ENCODE measurements at places on chromosomes 5 and 9.
A peak's percentile ranks its signal among the peaks of the same experiment; 100 is the strongest.

DNA sequence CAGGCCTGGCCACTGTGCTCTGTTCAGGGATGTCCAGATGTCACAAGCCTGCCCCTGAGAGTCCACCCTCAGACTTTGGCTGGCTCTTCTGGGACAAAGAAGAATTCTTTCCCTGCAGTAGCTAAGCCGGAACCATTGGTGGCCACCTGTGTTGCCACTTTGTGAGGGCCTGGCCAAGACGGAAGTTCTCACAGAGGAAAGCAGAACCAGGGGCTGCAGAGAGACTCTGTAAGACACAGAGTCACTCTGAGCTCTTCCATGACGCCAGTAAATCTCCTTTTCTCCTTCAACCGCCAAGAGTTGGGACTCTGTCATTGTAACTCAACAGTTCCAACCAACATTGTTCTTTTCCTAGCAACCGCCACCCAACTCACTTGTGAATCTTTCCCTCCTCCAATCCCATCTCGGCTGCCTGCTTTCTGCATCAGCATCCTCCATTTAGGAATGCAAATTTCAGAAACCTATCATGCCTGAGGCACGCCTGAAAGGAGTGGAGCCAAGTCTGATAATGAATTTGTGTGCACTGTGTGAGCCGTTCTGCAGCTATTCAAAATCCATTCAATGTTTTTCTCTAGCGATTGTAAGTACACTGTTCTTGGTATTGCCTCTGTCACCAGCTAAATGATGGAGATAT is 37.8 kb upstream of the ATP6V1G1 start:
- no peak for DNase-seq

DNA sequence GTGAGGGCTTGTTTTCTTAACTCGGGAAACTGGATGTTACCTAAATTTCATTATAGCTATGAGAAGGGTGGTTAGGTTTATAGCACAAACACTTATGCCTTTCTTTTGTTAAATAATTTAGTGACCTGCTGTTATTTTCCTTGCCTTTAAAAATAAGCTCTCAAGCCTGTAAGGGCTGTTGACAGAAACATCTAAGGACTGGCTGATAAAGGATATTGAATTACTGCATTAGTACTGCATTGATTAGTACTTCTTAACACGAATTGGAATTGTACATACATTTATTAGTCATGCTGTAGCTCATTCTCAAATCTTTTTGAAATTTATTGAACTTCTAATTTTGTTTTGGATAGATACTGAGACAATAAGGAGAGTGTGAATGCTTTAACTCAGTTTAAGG is 85.1 kb upstream of the DHFR start:
- no peak for DNase-seq

DNA sequence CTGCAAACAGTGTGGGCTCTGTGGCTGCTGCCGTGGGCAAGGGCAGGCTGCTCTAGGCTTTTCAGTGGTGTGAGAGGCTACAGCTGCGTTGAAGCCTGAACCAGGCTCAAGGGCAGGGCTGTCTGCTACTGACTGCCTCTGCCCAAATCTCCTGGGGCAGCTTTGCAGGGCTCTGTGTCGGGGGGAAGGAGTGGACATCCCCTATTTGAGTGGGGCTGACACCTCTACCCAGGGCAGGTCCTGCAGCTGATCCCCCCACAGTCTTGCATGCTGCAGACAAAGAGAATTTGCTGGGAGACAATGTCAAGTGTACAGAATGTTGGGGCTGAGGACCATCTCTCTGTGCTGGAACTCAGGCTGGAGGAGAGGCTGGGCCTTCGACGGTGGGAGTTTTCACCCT is 240.2 kb downstream of the PBX3 start:
- DNase-seq: peak; percentile 14

GRCh38 chr5:116645627-116646026 is 71.0 kb upstream of the SEMA6A start:
- DNase-seq: no peak

GRCh38 chr9:86836797-86837196 is 110.5 kb downstream of the GAS1 start:
- DNase-seq: no peak

- DNase-seq: peak; percentile 56
These were observed 44.5 kb downstream of the PLPP7 start for GRCh38 chr9:131333771-131334628.

DNA sequence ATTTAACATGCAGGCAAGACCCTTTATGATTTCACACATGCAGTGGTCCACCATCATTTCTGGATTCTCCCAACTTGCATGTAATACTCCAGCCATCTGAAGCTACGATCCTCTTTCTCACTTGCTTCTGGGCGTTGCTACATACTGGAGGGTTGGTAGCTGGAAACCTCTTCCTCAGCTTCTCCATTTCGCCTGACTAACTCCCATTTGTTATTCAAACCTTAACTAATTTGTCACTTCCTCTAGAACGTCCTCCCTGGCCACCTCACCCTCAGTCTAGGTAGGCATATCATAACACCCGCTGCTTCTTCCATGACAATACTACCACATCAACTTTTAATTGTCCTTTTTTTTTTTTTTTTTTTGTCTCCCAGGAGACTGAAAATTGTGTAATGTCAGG is 72.6 kb upstream of the EQTN start:
- DNase-seq: no peak

DNA sequence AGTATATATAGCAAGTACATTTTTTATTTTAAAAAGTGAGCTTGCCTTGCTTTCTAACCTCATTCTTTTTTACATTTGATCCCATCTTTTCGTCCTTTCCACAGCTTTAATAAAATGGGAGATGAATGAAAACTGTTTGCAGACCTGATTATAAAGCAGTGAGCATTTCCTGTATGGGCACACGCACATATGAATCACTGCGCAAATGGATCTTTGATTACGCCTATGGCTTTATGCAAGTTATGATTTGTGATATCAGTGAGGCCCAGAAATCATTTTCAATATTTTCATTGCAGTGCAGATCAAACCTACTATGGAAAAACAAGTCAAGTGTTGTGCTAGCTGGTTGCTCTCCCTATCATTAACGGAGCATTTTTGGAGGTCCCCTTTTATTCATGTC is 1073.0 kb downstream of the MAT2B start:
- DNase-seq: no peak

DNA sequence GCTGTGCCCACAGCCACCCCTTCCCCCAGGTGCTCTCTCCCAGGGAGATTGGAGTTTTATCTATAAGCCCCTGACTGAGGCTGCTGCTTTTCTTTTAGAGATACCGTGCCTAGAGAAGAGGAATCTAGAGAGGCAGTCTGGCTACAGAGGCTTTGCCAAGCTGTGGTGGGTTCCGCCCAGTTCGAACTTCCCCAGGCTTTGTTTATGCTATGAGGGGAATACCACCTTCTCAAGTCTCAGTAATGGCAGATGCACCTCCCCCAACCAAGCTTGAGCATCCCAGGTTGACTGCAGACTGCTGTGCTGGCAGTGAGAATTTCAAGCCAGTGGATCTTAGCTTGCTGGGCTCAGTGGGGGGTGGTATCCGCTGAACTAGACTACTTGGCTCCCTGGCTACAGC is 157.4 kb downstream of the CAAP1 start:
- no peak for DNase-seq

DNA sequence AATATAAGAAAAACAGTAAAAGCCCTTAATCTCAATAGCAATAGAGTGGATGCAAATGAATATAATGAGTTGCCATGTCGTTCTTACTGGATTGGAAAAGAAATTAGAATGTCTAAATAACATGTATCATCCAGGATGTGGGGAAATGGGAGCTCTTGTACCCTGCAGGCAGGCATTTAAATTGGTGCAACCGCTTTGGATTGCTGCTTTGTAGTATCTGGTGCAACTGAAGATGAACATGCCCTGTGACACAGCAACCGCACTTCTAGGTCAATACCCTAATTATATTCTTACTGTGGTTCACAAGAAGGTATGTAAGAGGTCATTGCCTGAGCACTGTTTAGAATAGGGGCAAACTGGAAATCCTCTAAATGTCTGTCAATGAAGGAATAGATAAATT is 18.9 kb downstream of the MRPS30 start:
- no peak for DNase-seq

DNA sequence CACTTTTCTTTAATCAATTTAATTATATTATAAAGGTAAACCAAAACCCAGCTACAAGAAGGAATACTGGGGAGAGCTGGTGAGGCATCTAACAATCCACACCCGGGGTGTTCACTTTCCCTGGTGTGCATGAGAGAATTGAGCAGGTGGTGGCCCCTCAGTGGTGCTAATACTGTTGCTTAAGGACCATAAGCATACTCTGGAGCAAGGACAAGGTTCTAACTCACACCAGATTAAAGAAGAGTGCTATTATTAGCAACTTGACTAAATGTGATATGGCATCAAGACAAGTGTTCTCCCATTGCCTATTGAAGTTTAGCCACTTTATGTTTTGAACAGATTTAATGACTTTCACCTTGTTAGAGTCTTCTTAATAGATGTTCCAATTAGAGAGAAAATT is 8.8 kb downstream of the RGS7BP start:
- DNase-seq: no peak

DNA sequence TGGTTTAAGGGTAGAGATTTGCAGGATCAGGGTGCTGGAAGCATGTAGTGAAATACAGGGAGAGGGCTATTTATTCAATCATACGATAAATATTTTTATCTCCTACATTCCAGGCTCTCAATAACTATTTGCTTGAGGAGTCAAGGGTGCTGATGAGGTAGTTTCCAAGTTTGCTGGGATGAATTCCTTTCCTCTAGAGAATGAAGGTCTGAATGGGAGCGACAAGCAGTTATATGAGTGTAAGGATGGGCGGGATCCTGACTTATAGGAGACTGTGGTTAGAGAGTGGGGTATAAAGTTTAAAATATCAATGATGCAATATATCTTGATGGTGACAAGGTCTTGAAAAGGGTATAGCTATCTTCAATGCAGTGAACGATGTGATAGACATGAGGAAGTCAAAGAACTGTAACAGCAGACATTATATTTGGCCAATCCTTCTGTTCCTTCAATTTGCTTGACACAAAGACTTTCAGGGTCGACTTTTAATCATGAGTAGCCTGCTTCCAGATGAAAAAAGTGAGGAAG is 201.1 kb upstream of the HAPLN1 start:
- DNase-seq: no peak

DNA sequence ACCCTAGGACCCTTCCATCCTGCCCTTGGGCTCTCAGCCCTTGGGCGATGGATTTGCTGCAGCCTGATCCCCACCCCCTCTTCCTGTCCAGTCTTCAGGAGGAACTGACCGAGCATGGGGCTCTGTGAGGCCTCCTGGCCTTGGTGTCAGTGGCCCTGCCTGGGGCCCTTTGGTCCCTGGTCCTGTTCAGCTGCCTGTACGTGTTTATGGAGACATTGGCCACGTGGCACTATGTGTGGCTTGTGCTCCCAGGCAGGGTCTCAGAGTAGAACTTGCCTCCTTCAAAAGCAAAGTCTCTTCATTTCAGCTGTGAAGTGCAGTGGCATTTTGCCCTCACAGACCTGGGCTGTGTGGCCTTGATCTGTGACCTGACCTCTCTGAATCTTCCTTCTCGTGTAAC is 11.1 kb downstream of the FCN2 start:
- DNase-seq: no peak

DNA sequence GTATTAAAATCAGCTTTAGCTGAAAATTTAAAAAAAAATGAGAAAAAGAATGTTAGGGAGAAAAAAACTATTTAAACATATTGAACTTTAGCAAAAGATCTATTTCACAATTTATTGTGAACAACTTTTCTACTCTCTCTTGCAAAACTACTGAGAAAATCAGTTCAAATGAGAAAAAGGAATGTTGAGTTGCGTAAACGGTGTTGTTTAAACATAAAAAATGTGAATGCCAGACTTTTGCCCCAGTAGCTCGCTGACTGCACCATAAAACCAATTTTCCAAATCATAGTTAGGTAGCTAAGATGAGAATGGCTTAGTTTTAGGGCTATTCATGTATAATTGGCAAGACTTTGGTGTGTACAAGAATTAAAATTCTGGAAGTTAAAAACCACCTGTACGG is 13.4 kb upstream of the RAD23B start:
- no peak for DNase-seq

- no peak for DNase-seq
These were observed 288.5 kb upstream of the TUT7 start for GRCh38 chr9:86642721-86643120.

DNA sequence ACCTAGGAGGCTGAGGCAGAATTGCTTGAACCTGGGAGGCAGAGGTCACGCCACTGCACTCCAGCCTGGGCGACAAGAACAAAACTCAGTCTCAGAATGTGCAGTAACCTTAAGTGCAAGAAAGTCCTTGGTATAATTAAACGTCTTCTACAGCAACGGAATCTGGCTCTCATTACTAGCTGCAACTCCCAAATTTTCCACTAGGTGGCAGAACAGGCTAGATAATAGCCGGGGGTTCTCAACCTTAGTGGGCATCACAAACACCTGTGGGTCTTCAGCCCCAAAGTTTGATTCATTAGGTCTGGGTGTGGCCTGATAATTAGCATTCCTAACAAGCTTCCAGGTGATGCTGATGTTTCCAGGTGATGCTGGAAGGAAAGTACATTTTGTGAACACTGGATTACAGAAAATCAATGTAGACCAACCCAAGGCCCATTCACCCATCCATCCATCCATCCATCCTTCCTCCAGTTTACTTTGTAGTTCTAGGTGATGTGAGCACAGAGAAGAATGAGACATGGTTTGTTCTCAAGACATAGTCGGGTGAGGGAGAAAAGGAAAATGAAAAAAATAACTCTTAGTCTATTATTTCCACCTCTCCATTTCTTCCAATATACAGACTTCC is 37.3 kb downstream of the FBXW2 start:
- no peak for DNase-seq
